Muscle of arm (tissue), 14 donors: ENCODE measurements at places on chromosomes 16 and 17. TPM values are rescaled to one million over a fixed set of nuclear protein-coding genes. Genes with fewer than 3 reads are reported as not detected.
A peak's percentile ranks its signal among the peaks of the same experiment; 100 is the strongest.

- DNase-seq: no peak
Observed at GRCh38 chr17:55301521-55302406, 37.0 kb downstream of the HLF start.

- no peak for DNase-seq
Observed at GRCh38 chr17:39848600-39848999, 15.5 kb downstream of the IKZF3 start.

DNA sequence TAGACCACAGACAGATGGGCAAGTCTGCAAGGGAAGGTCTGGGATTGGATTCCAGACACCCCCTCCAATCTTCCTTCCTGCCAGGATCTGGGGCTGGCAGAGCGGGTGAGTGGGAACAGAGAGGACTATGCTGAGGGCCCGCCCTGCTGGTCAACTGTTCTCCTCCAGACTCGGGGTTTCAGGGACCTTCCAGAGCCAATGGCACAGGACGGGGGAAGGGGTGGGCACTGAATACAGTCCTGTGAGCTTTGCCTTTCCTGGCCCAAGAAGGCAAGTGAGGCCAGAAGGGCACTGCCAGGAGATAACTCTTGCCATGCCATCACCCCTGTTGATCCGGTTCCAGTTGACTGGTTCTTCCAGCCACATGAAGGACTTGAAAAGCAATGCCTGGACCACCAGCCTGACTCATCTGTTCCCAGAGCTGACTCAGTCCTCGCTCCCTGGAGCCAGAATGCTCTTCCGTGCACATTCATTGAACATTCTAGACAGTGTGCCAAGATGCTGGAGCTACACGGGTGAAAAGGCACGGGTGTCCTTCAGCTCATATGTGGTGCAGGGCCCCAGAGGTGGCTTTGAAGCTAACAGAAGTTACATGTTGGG lies 533 bp upstream of the MEFV start:
- no peak for DNase-seq

- peak; percentile 80 for DNase-seq
Observed at GRCh38 chr17:8745586-8746500, 1.2 kb upstream of the CCDC42 start.

DNA sequence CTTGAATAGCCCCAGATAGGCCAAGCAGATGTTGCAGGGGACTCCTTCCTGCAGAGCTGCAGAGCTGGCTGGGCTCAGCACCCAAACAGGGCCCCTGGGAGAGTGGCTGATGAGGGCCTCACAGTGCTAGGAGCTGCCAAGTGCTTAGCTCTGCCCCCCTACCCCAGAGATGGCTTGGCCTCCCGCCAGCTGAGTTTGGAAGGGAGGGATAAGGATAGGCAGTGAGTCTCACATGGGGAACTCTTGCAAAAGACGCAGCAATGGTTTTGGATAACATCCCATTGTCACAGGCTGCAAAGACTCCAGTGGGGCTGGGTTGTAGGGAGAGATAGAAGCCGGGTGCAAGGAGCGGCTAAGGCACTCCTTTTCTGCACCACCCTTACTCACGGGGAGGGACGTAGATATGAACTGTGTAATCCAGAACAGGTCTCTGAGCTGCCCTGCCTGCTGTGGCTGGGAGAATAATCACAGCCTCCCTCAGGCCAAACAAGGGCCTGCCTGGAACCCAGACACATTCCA lies 52.9 kb upstream of the MAF start:
- DNase-seq: peak; percentile 60

DNA sequence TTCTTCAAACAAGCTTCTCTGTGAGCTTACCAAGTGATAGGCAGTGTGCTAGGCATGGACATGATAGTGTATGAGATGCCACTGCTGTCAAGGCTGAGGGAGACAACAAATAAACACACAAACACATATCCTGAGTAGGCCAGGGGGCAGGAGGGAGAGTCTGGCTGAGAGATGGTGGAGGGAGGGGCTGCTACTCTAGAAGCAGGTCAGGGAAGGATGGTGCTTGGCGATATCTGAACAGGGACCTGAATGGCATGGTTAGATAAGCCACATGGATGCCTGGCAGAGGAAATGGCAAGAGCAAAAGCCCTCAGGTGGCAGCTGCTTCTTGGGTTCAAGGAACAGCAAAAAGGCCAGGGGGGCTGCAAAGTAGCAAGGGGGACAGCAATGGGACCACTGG lies 8.6 kb upstream of the CHST6 start:
- DNase-seq: no peak

- no peak for DNase-seq
Observed at GRCh38 chr17:63984651-63985386, 12.1 kb upstream of the SCN4A start.

MYLK3 gene
- polyA plus RNA-seq: 3.4 TPM

CETP gene
- 8.9 TPM for polyA plus RNA-seq

MT1G gene
- 0.43 TPM for polyA plus RNA-seq

MEOX1 gene
- 10.8 TPM for polyA plus RNA-seq

RNF213 gene
- polyA plus RNA-seq: 35.8 TPM
